HepG2 (cell line): ENCODE measurements at places on chromosomes 4 and X.

- H3K4me1 ChIP-seq: peaks cover 8% of the 10 kb centered on the region
- no peaks in the 10 kb centered on the region for H3K36me3 ChIP-seq
- no peaks in the 10 kb centered on the region for H3K27me3 ChIP-seq
- no peak for DNase-seq
- H3K4me3 ChIP-seq: no peak overlapping the region
These were observed 14.6 kb upstream of the MPP1 start for GRCh38 chrX:154819771-154820341.

DNA sequence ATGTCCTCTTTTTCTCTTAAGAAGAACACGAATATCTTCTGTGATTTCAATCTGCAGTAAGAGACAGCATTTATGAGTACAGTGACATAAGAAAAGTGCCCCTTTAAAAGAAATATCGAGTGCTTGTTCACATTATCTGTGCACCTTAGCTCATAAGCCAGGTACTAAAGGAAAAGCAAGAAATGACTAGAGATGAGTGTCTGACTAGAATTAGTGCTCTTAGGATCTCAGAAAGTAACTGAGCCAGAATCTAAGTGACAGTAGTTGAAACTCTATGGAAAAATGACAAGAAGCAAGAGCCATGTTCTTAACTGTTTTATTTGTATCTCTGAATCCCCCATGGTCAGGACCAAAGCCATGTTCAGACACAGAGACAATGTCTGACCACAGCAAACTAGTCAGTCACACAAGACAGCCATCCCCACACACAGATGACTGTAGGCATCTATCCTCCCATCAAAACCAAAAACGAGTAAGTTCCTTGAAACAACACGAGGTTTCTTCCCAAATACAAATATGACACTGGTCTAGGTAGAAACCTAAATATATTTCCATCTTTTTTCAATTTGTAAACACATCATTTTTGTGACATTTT lies 36.8 kb downstream of the ACSL4 start:
- H3K4me1 ChIP-seq: peaks cover 88% of the 10 kb centered on the region
- no peak for DNase-seq
- H3K36me3 ChIP-seq: peaks cover 18% of the 10 kb centered on the region
- no peaks in the 10 kb centered on the region for H3K27me3 ChIP-seq
- H3K27ac ChIP-seq: no peak overlapping the region
- H3K4me3 ChIP-seq: no peak overlapping the region

DNA sequence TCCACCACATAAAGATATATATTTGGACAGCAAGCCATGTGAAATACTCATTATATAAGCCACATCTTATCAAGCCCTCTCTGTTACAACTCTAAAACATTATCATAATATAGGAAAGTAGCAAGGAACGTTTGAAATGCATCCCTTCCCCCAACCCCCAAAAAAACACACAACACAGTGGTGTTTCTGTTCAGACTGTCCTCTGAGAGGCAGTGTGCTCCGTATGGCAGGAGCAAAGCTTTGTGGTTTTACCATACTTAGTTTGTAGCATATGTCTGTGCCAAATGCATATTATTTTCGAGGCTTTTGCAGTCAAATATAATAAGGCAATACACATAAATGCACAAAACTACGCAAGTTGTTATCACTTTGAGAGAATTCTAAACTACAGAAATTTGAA lies 194.2 kb downstream of the RAPGEF2 start:
- no peak for DNase-seq
- no peak overlapping the region for H3K4me3 ChIP-seq
- peaks cover 7% of the 10 kb centered on the region; the same call in 1 of the 2 replicates for H3K4me1 ChIP-seq
- no peaks in the 10 kb centered on the region for H3K27me3 ChIP-seq
- no peaks in the 10 kb centered on the region for H3K36me3 ChIP-seq

- DNase-seq: no peak
- no peak overlapping the region for H3K27ac ChIP-seq
- no peaks in the 10 kb centered on the region for H3K4me1 ChIP-seq
- H3K36me3 ChIP-seq: no peaks in the 10 kb centered on the region
- H3K4me3 ChIP-seq: no peak overlapping the region
These were observed 31.1 kb downstream of the RAP2C start for GRCh38 chrX:132188175-132188574.

DNA sequence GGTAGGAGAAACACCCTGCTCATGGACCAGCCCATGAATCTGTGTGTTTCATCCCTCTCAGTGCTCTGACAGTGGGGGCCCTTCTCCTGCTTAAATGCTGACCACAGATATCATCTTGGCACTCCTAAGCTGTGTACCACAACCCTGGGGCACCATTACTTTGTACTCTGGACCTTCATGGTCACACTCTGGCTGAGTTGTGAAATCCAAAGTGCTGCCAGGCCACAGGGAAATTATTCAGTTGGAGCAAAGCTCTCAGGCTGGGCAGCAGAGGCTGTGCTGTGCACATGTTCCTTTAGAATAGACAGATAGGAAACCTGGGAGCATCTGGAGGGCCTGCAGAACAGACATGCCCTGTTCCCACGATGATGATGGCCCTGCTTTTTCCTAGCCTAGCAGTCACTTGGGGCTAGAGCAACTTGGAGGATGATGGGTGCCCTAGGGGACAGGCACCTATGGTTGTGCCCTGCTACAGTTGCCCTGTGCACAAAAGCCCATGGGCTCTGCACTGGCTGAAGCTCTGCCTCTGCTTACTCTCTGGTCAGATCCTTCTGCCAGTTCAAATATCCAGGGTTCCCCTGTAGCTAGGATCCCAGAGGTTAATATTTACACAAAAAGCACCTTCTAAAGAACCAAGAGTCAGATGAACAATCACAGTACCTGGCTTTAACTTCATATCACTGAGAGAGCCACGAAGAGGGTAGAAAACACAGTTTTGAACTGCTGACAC lies 48.5 kb upstream of the CDX4 start:
- H3K27me3 ChIP-seq: no peaks in the 10 kb centered on the region
- H3K36me3 ChIP-seq: no peaks in the 10 kb centered on the region
- DNase-seq: no peak
- H3K4me3 ChIP-seq: no peak overlapping the region

DNA sequence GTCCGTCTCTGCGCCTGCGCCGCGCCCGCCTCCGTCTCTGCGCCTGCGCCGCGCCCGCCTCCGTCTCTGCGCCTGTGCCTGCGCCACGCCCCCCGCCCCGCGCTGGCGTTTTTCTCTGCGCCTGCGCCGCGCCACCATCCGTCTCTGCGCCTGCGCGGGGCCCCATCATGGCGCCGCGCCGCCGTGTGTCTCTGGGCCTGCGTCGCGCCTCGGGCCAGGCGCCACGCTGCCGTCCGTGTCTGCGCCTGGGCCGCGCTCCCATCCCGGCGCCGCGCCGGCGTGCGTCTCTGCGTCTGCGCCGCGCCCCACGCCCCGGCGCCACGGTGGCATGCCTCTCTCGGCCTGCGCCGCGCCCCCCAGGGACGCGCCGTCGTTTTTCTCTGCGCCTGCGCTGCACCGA lies 51.8 kb upstream of the DUX4 start:
- H3K4me1 ChIP-seq: no peaks in the 10 kb centered on the region
- no peak overlapping the region for H3K27ac ChIP-seq
- DNase-seq: no peak

- no peak overlapping the region for H3K4me3 ChIP-seq
- peaks cover 11% of the 10 kb centered on the region for H3K4me1 ChIP-seq
- no peak overlapping the region for H3K27ac ChIP-seq
- H3K36me3 ChIP-seq: no peaks in the 10 kb centered on the region
These were observed 8.4 kb upstream of the LAMP2 start for GRCh38 chrX:120477453-120477852.

- DNase-seq: no peak
- no peaks in the 10 kb centered on the region for H3K36me3 ChIP-seq
- no peak overlapping the region for H3K27ac ChIP-seq
- H3K27me3 ChIP-seq: peaks cover 22% of the 10 kb centered on the region
- no peaks in the 10 kb centered on the region for H3K4me1 ChIP-seq
These were observed 808 bp downstream of the PRDM5 start for GRCh38 chr4:120921456-120922380.

DNA sequence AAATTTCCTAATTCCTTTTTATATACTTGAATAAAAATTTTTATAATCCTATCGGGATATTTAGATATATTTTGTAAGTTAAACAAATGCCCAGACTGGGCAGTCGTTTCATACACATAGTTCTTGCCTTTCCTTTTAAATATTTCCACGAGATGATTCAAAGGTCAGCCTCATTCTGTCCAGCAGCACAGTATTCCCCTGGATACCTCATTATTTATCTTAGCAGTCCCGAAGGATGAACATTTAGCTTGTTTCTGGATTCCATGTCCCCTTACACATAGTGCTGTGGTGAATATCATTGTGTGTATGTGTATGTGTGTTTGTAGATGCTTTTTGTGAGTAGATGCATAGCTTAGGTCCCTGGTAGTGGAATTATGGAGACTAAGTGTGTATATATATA lies 38.3 kb downstream of the RAPGEF2 start:
- H3K27me3 ChIP-seq: no peaks in the 10 kb centered on the region
- H3K4me1 ChIP-seq: peaks cover 12% of the 10 kb centered on the region
- H3K27ac ChIP-seq: no peak overlapping the region

DNA sequence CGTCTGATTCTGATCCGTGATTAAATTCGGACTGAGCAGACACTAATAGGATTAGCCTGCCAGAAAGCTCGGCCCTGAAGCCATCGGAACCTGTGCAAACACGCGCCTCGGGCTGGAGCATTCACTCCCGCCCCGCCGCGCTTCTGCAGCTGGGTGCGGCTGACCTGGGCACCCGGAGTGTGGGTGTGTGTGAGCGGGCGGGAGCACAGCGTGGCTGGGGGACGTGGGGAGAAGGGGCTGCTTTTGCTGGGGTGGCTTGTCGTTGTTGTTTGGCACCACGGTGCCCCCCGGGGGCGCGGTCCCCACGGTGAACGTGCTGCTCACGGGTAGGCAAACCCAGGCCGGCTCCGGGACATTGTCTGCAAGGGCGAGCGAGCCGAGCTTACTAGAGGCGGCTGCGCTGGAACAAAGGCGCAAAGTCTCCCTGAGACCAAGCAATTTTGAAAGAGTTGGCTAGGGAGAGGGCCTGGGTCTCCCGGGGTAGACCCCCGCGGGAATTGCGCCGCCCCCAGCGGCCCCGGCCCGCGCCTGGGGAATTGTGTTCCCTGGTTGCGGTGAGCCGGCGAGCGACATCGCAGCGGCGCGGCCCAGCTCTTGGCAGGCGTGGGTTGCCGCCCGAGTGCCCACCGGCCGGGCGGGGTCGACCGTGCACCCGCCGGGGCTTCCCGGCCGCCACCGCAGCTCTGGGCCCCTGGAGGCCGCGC lies 1.4 kb downstream of the MAMLD1 start:
- H3K36me3 ChIP-seq: no peaks in the 10 kb centered on the region
- DNase-seq: no peak
- H3K4me1 ChIP-seq: peaks cover 23% of the 10 kb centered on the region; the same call in 1 of the 2 replicates
- H3K27me3 ChIP-seq: peaks cover 10% of the 10 kb centered on the region
- H3K27ac ChIP-seq: no peak overlapping the region

DNA sequence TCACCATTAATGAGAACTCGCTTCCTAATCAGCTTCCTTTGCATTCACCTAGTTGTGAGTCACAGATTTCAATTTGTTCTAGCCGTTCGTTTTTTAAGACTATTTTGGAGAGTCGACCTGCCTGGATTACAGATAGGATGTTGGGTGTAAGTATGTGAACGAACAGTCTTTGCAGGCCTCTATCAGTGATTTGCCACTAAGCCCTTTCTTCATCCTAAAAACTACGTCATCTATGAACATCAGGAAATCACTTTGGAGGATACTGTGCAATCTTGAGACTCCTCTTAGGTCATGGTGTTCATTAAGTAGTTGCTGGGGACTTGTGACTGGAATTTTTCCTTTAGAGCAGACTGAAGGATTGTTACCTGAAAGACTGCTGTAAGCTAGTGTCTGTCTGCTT lies 1.1 kb downstream of the POLA1 start:
- no peaks in the 10 kb centered on the region; the same call in 1 of the 2 replicates for H3K36me3 ChIP-seq
- no peaks in the 10 kb centered on the region for H3K27me3 ChIP-seq
- no peak overlapping the region for H3K27ac ChIP-seq
- H3K4me1 ChIP-seq: peaks cover 35% of the 10 kb centered on the region

DNA sequence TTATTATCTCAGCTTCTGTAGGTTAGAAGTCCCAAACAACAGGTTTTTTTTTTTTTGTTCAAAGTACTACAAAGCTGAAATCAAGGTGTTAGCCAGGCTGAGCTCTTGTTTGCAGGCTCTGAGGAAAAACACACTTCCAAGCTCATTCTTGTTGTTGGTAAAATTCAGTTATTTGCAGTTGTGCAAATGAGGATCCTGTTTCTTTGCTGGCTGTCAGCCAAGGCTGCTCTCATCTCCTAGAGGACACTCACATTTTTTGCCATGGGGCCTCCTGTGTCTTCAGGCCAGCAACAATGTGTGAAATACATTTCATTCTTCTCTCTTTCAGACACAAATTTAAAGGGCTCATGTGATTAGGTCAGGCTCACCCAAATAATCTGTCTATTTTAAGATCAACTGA lies 60.3 kb upstream of the HSD17B10 start:
- H3K27me3 ChIP-seq: no peaks in the 10 kb centered on the region
- no peak for DNase-seq
- H3K4me1 ChIP-seq: no peaks in the 10 kb centered on the region
- H3K36me3 ChIP-seq: no peaks in the 10 kb centered on the region
- no peak overlapping the region for H3K4me3 ChIP-seq
- no peak overlapping the region for H3K27ac ChIP-seq

GRCh38 chr4:4200624-4201023 lies 26.1 kb downstream of the OTOP1 start:
- H3K4me3 ChIP-seq: no peak overlapping the region
- no peaks in the 10 kb centered on the region for H3K36me3 ChIP-seq
- no peak overlapping the region for H3K27ac ChIP-seq
- H3K27me3 ChIP-seq: no peaks in the 10 kb centered on the region; the same call in 1 of the 2 replicates
- H3K4me1 ChIP-seq: peaks cover 6% of the 10 kb centered on the region

GRCh38 chr4:178142724-178143123 lies 700.5 kb upstream of the AGA start:
- no peak overlapping the region for H3K27ac ChIP-seq
- no peaks in the 10 kb centered on the region for H3K4me1 ChIP-seq
- no peaks in the 10 kb centered on the region for H3K27me3 ChIP-seq
- H3K36me3 ChIP-seq: no peaks in the 10 kb centered on the region
- H3K4me3 ChIP-seq: no peak overlapping the region

DNA sequence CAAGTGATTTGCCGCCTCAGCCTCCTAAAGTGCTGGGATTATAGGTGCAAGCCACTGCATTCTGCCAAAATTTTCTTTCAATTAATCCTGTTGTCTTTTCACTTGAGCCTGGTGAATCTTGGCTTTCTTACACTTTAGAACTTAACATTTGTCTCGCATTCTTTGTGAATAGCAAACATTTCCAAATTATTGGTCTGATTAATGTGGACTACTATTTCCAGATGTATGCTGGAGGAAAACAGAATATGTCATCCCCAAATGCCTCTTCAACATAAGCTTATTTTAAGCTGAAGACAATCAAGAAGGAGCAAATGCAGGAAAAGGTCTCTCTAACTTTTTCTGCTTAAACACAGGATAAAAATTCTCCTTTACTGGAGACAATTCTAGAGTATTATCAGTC lies 233.4 kb downstream of the PPP4R3C start:
- no peaks in the 10 kb centered on the region for H3K36me3 ChIP-seq
- H3K27me3 ChIP-seq: no peaks in the 10 kb centered on the region
- no peaks in the 10 kb centered on the region for H3K4me1 ChIP-seq
- DNase-seq: no peak
- H3K27ac ChIP-seq: no peak overlapping the region

- H3K27me3 ChIP-seq: peaks cover 12% of the 10 kb centered on the region; the same call in 2 of the 3 replicates
- DNase-seq: no peak
- H3K27ac ChIP-seq: no peak overlapping the region
- peak overlapping the region; percentile 58 for H3K4me3 ChIP-seq
These were observed 260 bp upstream of the CCDC149 start for GRCh38 chr4:24913119-24913485.
